Stimulated activated CD4-positive, alpha-beta T cell treated with anti-CD3 and anti-CD28 coated beads, Interleukin-1b, Interleukin-23, amount 100 ng/mL, for 1 hour (primary cell): ENCODE measurements at places on chromosomes 3 and 15.

DNA sequence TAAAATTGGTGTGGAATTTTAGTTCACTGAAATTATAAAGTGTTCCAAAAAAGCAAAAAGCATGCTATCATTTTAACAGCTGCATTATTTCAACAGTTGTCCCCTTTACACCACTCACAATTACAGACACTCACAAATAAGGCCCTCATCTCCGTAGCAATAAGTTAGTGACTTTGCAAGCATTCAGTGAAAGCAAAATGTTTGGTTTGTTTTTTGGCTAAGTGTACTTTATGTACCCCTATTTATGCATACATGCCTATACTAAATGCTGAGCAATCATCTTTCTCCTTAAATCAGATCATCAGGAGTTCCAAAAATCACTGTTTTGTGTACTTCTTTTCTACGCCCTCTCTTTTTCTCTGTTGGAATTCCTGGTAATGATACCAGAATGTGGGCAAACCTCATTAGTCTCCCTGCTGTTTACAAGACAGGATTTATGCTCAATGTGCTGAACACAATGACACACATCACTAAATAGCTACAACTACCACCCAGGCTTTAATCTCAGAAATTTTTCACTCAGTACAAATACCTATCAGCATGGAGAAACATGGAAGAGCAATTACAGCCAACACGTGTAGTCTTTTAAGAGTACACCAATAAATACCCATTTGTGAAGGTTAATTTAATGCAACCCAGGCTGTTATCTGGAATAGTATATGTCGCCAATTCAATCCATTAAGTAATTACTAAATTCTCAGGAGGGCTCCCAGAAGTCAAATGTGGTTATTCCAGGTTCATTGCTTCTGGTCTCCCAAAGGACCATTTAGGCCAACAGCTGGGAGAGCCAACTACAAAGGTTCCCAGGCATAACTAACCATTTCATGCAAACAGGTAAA is 12.0 kb downstream of the ALDH1A2 start:
- no peak for DNase-seq

GRCh38 chr3:15528854-15529537 is 7.5 kb upstream of the COLQ start:
- DNase-seq: no peak

- no peak for DNase-seq
Measured at GRCh38 chr3:164730815-164731360, 347.4 kb downstream of the SI start.

DNA sequence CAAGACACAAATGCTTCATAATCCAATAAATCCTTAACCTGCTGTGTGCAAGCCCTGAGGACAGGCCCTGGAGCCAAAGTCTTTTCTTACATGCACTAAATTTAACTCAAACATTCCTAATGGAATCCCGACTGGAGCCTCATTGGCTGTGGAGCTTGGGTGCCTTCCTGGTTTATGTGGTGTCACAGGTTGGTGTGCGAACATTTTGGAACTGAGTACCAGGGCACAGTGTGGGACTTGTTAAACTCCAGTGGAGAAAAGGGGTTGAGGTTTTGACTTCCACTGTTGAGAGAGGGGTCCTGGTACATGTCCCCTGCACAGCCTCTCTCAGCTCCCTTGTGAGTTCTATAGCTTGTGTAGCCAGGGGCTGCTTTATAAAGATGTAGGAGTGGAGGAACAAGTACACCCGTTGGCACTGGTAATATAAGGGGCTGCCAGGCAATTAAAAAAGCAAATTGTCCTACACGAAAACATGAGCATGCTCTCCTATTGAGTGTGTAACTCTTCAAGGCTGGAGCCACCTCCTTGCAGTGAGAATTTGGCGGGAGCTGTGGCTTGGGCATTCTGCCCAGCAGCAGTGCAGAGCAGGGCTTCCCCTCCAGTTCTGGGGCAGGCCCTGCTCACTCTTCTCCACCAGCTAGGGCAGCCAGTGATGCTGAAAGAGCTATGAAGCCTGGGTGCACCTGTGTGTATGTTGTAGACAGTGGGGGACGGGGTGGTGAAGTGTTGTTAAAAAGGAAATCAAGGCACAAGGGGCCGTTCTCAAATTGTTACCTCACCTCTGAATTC is 218.1 kb downstream of the CLSTN2 start:
- no peak for DNase-seq

- peak; percentile 11 for DNase-seq
Measured at GRCh38 chr3:68088216-68088615, 433.8 kb upstream of the SUCLG2 start.

GRCh38 chr3:57755368-57755675 is 787 bp upstream of the SLMAP start:
- no peak for DNase-seq

- no peak for DNase-seq
Measured at GRCh38 chr15:49038382-49038781, 7.9 kb downstream of the SECISBP2L start.

GRCh38 chr15:53031469-53031868 is 241.3 kb upstream of the ONECUT1 start:
- no peak for DNase-seq

- DNase-seq: no peak
Measured at GRCh38 chr3:177330779-177331178, 133.5 kb upstream of the TBL1XR1 start.

- DNase-seq: no peak
Measured at GRCh38 chr3:67381667-67382272, 272.6 kb downstream of the SUCLG2 start.

DNA sequence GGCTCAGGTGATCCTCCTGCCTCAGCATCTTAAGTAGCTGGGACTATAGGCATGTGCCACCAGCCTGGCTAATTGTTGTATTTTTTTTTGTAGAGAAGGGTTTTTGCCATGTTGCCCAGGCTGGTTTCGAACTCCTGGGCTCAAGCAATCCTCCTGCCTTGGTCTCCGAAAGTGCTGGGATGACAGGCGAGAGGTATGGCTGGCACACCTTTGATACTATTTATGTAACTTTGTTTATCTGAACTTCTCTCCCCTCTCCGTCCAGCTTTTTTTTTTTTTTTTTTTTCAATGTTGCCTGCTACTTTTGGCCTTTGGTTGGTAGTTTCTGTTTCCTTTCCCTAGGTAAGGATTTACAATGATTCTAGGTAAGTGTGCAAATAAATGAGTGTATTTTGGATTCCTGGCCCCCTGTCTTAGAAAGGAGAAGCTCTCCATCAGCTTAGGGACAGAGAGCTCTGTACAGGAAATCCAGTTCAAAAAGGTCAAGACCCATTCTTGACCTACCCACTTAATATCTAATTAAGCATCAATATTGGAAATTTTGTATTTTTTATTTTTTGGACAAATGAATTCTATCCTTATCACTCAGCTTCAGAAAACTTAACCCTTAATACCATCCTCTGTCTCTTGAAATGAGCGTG is 6.8 kb downstream of the ARL6IP5 start:
- DNase-seq: no peak

GRCh38 chr3:150391161-150391560 is 16.9 kb upstream of the TSC22D2 start:
- DNase-seq: no peak

- DNase-seq: no peak
Measured at GRCh38 chr15:74505837-74506514, 35.0 kb upstream of the ARID3B start.

GRCh38 chr3:155485897-155486296 is 192.4 kb upstream of the STRIT1 start:
- DNase-seq: no peak

DNA sequence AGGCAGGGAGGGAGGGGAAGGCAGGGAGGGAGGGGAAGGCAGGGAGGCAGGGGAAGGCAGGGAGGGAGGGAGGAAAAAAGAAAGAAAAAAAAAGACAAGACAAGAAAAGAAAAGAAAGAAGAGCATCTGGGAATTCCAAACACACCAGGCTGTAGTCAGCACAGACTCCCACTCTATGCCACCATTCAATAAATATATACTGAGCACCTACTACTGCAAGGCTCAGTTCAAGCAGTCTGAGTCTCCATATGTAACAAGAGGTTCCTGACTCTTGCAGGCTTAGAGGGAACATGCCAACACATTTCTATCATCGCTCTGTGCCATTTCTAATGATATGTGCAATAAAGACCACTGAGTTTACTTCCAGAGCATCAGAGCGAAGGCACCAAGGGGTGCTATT is 47.7 kb downstream of the ANXA2 start:
- no peak for DNase-seq

GRCh38 chr3:178568155-178568731 is 32.0 kb downstream of the KCNMB2 start:
- DNase-seq: no peak

GRCh38 chr15:40803076-40803475 is 3.8 kb upstream of the ZFYVE19 start:
- DNase-seq: no peak

GRCh38 chr15:66832664-66833063 is 130.6 kb downstream of the SMAD6 start:
- no peak for DNase-seq

DNA sequence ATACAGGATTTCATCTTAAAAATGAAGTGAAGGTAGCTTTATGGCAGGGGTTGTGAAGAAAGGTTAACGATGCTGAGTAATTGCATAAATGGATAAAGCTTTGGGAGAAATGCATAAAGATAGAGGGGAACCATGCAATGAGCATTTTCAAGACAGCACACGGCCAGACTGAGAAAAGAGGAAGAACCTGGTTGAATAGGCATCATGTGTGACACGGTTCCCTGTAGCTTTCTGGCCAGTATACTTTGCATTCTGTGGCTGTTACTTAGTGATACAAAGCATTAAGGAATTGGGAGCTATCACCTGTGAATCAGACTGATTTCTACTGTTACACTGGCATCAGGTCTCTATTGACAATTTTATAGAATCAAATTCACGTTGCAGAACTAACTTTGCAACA is 33.3 kb downstream of the NR2C2 start:
- DNase-seq: no peak

DNA sequence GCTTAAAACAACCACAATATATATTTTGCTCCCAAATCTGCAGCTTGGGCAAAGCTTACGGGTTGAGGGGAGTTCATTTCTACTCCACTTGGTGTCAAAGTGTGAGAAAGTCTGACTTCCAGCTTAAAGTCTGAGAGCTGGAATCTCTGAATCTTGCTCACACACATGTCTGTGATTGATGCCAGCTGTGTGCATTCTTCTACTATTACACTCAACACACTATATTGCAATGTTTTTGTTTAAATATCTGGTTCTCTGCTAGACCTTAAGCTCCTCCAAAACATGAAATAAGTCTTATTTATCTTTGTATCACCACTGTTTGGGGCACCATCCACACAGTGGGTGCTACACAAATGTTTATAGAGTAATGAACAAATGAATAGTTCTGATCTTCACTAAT is 36.7 kb upstream of the SECISBP2L start:
- no peak for DNase-seq

- DNase-seq: no peak
Measured at GRCh38 chr15:66089049-66089448, 164.5 kb downstream of the MEGF11 start.
